ENCODE measurements at places on chromosomes 4 and X. TPM values are rescaled to one million over a fixed set of nuclear protein-coding genes. Genes with fewer than 3 reads are reported as not detected.

GRCh38 chrX:23334521-23334847 is 165 bp upstream of the PTCHD1 start:
- no peak for DNase-seq

GRCh38 chr4:59712470-59712869 is 1487.7 kb upstream of the ADGRL3 start:
- no peak for DNase-seq

- DNase-seq: no peak
Observed at GRCh38 chr4:102734116-102734515, 26.7 kb downstream of the MANBA start.

- no peak for DNase-seq
Observed at GRCh38 chr4:167826281-167826680, 266.1 kb upstream of the ANXA10 start.

- DNase-seq: no peak
Observed at GRCh38 chr4:99403380-99404184, 31.6 kb downstream of the ADH7 start.

DNA sequence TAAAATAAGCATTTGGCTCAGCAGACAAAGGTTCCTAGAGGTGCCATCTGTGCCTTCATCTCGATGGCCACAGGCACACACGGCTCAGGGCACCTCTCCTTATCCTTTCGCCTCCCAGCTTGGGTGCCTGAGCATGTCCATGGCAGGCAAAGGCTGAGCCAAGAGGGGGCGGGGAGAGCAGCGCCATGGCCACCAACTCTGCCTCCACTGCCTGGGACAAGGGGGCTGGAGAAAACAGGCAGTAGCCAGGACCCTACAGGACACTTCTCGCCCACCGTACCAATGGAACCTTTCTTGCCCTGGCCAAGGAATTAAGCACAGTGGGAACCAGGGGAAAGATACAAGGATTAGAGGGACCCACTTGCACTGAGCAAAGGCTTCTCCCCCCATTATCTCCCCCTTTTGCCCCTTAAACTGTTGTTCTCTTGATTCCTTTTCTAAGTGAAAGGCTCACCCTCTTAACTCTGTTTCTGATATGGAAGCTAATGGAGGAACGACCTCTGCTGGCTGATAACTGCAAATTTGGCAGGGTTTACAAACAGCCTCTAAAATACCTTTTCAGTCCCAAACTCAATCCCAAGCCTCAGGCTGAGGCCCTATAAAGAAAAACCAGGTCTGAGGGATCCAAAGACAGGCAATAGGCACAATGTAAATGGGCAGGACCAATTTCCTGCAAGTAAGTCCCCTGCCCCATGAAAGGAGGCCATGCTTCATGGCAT is 335.2 kb downstream of the ADAM29 start:
- DNase-seq: no peak

The MAGEE1 gene
- total RNA-seq: 1.2 TPM
